ENCODE measurements at places on chromosomes 1 and 21.
A peak's percentile ranks its signal among the peaks of the same experiment; 100 is the strongest.

DNA sequence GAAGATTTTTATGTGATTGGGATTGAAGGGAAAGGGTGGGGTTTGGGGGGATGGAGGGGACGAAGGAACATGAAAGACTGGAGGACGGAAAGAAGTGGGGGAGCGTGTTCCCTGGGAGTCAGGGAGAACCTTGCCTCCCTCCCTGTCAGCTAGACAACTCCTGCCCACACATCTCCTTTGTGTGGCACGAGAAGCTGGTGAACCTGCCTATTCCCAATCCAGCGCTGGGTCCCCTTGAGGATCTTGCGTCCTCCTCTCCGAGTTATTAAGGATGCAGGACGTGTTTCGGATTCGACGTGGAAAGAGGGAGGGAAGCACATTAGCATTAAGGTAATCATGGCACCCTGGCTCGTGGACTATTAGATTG lies 1.4 kb downstream of the LRRC7 start:
- no peak for DNase-seq

DNA sequence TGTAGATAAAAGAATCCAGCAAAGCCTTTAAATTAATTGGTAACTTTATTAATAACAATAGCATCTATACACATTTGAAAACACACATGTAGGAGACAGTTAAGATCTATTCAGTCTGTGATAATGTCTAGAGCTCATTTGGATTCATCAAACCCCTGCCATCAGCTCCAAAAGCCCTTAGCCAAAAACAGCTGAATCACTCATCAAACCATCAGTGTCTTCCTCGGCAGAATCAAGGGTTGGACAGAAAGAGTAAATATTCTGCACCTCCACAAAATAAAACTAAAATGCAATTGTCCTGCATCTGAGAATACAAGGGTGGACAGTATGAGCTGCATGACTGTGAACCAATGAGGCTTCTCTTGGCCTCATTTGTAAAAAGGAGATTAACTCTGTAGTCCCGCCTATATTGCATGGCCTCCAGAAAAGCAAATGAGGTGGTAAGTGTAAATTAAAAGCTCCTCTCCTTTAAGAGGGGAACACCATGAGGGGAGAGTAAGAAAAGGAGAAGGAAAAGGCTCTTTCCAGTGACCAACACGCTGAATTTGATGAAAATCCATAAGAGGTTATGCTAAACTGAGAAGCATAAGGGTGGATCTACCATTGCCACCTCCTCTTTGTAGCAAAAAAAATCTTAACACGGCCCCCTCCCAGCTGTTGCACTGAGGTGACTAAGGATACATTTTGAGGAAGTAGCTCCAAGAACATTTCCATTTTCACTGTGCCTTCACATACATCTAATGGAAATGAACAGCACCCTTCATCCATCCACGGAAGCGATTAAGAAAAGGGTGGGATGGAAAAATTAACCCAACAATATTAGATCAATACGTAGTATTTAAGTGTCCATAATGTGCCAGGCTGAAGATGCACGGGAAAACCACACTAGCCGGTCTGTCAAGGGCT lies 14.7 kb upstream of the BOLA1 start:
- DNase-seq, result peak; percentile 76

DNA sequence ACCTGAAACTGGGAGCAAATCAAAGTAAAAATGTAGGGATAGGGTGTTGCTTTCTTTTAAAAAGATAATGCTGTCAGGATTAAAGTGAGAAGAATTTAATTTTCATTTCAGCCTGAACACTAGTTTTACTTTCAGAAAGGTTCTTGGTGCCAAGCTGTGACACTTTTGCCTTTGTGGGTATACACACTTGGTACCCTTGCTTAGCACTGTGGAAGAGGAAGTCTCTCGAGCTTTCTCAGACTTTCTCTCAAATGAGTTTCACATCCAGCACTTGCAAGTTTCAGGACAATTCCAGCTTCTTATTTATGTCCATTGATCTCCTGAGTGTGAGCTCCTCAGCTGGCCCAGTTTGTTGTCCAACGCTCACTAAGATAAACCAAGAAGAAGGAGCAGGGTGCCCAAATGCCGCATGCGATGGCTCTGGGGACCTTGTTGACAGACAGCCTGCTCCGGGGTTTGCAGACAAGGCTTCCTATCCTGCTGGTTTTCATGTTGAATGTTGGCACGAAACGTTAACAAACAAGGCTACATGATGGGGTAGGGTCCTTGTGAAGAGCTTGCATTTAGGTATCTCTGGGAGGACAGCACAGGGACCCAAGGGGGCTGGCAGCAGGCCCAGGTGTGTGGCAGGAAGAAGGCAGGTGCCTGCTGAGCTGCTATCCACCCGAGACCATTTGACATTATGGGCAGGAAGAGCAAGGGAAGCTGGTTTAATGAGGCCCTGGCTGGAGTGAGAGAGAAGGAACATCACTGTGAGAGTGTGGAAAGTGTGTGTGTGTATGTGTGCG lies 79.7 kb downstream of the POFUT2 start:
- no peak for DNase-seq

- peak; percentile 68 for DNase-seq
Measured at GRCh38 chr1:205351984-205352713, 4.6 kb downstream of the KLHDC8A start.

GRCh38 chr1:181508486-181509165 lies 25.3 kb downstream of the CACNA1E start:
- DNase-seq, result no peak

- no peak for DNase-seq
Measured at GRCh38 chr1:70431874-70432273, 20.8 kb downstream of the CTH start.

- DNase-seq, result no peak
Measured at GRCh38 chr1:32619701-32620485, 30.5 kb downstream of the ZBTB8OS start.

- DNase-seq, result no peak
Measured at GRCh38 chr1:162772571-162773154, 17.8 kb upstream of the HSD17B7 start.

GRCh38 chr1:217106231-217106901 lies 383.1 kb upstream of the ESRRG start:
- DNase-seq, result no peak

DNA sequence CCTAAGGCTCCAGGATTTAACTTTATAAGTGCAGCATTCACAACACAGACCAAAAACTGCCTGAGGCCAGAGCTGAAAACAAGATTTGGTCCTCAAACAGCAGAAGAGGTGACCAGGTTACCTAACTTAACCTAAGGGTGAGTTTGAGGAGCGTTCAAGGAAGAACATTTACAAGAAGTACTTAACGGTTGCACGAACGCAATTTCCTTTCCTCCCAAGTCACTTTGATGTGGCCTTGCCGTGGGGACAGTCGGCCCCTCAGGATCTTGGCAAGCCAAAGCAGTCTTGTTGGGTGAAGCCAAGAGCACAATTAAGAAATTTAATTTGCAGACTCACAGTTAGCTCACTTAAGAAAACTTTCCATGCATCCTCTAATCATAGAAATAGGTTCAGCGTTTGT lies 202.6 kb upstream of the COA6 start:
- no peak for DNase-seq

GRCh38 chr1:54255026-54255702 lies 55.2 kb downstream of the MRPL37 start:
- DNase-seq, result no peak

GRCh38 chr1:10870493-10871096 lies 74.1 kb upstream of the CASZ1 start:
- no peak for DNase-seq

DNA sequence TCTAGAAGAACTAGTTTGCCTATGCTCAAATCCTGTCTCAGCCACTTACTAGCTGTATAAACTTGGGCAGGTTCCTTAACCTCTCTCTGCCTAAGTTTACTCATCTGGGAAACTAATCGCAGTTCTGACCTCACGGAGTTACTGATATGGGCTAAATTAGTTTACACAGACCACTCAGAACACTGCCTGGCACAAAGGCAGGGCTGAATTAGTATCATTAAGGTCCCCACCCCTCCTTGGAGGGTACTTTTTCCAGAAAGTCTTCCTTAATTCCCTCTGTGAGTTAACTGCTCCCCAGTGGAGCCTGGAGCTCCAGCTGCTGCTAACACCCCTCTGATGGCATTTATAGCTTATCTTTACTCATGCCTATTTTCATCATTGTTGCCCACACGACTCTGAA lies 40.3 kb downstream of the SSBP3 start:
- DNase-seq, result no peak

DNA sequence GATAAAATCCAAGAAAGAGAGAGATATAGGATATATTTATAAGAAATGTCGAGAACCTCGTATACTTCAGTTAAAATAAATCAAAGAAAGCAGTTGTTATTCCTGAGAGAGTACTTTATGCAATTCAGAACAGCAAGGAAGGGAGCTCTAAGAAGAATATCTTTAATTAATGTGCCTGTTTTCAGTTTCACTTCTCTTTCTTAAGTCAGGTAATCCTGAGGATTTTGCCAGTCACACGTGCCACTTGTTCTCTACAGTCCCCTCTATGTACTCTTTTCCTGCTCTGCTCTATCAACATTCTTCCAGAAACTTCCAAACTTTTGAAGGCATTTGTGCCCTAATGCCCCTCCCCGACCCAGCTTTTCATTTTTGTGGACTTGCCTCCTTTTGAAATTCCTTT lies 211.9 kb downstream of the AKT3 start:
- DNase-seq, result no peak
